ENCODE measurements at places on chromosomes 2 and 18.

DNA sequence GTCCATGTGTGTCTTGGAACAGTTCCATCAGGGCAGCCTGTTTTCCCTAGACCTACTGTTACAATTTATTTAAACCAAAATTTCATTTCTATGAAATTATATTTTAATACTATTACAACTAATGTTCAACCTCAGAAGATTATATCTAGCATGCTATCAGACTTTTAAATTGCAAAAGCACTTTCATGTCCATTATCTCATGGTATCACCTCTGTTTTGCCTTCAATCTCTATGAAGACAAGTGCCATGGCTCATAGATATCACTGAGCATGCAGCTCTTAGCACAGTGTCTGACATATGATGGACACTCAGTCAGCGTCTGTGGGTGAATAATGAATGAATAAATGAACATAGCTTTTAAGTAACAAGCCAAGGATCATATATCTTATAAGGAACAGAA lies 288.8 kb downstream of the RAD51AP2 start:
- no peak for DNase-seq

DNA sequence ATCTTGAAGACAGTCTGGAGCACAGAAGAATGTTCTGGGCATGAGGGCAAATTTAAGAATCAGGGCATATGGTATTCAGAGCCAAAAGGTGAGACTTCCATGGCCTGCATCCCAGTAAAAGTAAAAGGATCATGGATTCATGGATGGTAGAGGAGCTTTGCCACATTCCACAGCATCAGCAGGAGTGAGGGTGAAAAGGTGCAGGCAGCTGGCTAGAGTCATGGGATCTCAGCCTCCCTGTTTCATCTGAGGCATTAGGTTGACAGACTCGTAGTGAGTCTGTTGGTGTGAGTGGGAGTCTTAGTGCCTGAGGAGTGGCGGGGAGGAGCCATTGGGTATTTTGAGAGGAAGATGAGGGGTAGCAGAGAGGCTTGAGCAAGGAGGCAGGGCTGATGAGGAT lies 301.6 kb downstream of the CYP26B1 start:
- DNase-seq = no peak

- DNase-seq = no peak
Observed at GRCh38 chr2:94762600-94762999, 108.6 kb upstream of the TEKT4 start.

DNA sequence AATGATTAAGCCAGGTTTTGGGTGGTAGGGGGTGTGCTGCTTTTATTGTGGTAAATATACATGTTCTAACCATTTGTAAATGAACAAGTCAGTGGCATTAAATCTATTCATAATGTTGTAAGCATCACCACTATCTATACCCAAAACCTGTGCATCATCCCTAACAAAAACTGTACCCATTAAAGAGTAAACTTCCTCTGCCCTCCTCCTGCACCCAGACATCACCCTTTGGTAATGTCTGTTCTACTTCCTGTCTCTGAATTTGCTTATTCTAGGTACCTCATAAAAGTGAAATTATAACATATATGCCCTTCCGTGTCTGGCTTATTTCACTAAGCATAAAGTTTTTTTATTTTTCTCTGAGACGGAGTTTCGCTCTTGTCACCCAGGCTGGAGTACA lies 14.1 kb downstream of the RIF1 start:
- DNase-seq = no peak

DNA sequence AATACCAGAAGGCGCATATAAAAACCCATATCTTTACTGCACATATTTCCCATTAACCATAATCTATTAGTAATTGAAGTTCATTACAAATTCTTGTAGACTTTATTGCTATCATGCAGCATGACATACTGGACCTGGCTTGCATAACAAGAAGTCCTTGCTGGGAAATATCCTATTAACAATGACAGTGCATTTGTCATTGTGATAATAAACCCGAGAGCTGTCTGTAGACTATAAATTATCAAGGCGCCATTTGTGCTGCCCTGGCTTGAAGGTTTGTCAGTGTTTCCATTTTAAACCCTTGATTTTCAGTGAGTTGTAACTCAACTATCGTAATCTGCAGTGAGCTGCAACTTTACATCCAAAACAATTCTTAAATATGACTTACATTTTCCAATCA lies 59.0 kb downstream of the HNMT start:
- peak; percentile 78 for DNase-seq

GRCh38 chr2:233815861-233816260 lies 37.7 kb downstream of the MROH2A start:
- DNase-seq = no peak

GRCh38 chr2:60339286-60339685 lies 214.2 kb downstream of the BCL11A start:
- peak; percentile 22 for DNase-seq

DNA sequence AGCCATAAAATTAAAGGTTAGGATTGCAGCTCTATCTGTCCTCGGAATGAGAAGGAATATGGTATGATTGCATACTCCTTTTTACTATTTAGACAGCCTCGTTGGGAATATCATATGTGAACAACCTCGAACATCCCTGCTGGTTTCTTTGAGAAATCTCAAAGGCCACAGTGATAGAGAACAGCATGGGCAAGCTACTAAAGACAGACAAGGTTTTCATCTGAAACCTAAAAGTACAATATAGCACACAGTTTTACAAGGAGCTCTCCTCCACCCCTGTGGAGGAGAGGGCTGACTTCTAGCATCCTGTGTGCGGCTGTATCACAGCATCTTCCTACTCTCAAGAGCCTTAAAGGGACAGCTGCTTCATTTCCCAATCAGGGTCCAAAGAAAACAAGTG lies 104.3 kb downstream of the VWC2L start:
- DNase-seq = no peak

DNA sequence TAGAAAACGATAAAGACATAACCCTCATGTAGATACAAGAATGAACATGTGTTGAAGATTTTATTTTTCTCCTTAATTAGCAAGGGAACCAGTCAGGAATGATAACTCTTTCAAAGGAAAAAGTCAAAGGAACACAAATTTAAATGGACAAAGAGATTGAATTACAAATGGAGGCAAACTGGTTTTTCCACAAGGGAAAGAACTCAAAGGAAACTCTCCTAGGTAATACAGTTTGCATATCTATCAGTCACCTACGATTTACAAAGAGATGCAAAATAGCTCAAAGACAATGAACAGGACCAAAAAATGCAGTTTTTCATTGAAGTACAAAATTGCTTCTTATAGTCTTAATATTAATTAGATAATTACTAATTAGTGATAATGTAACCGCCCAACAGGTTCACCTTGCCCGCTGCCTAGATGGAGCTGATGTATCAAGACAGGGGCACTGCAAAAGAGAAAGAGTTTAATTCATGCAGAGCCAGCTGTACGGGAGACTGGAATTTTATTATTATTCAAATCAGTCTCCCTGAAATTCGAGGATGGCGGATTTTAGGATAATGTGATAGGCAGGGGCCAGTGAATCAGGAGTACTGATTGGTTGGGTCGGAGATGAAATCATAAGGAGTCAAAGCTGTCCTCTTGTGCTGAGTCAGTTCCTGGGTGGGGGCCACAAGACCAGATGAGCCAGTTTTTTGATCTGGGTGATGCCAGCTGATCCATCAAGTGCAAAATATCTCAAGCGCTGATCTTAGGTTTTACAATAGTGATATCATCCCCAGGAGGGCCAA lies 151.0 kb downstream of the TMEM17 start:
- no peak for DNase-seq

DNA sequence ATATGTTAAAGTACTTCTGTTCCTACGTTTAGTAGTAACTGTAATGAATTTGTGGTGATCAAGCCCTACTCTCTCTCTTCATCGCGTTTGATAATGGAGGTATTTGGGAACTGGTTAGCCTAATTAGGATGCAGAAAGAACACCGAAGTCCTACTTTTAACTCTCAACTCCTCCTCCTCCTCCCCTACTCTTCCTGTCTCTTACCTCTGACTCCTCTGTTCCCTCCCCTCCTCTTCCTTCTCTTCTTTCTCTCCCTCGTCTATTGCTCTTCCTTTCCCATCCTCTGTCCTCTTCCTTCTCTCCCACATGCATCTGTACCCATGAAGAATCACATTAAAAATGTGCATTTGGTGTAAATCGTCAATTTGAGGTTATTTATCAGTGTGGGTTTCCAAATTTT lies 57.8 kb downstream of the RMDN2 start:
- DNase-seq = no peak
